ENCODE measurements at places on chromosomes 2 and 18. TPM values are rescaled to one million over a fixed set of nuclear protein-coding genes. Genes with fewer than 3 reads are reported as not detected.
A peak's percentile ranks its signal among the peaks of the same experiment; 100 is the strongest.

GRCh38 chr2:120769076-120769786, 33.6 kb downstream of the GLI2 start:
- peak; percentile 5 for DNase-seq

DNA sequence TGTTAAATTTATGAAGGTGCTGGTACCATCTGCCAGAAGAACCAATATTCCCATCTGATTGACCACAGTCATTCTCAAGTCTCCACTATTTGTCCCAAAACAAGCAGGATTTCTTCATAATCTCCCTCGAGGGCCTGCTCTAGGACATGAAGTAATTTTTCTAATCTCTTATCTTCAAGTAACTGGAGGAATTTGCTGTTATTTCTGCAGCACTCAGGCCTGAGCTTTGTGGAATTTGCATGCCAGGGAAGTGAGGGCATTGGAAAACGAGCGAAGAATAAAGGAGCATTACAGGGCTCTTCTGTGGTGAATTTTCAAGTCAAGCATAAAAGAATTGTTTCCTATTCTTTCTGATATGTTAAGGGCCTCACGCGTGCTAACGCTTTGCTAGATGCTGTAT, 161.2 kb upstream of the EPAS1 start:
- no peak for DNase-seq

DNA sequence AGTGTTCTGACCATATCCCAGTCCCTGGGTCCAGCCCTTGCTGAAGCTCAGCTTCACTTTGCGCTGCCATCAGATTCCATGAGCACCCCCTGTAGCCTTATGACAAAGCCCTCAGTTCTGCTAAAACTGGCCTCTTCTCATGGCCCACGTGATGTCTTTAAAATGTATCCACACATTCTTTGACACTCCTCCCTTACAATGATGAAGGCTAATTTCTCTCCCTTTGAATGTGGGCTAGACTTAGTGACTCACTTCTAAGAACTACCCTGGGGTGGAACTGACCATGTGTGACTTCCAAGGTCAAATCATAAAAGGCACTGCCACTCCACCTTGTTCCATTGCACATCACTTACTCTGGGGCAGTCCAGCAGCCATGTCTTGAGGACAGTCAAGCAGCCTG, 45.4 kb upstream of the GORASP2 start:
- DNase-seq: no peak

- DNase-seq: no peak
These were observed 5.6 kb downstream of the RAX start for GRCh38 chr18:59267503-59268126.

- DNase-seq: no peak
These were observed 260.5 kb downstream of the C1D start for GRCh38 chr2:67802291-67802690.

GRCh38 chr2:152445791-152446201, 110.8 kb downstream of the FMNL2 start:
- no peak for DNase-seq

DNA sequence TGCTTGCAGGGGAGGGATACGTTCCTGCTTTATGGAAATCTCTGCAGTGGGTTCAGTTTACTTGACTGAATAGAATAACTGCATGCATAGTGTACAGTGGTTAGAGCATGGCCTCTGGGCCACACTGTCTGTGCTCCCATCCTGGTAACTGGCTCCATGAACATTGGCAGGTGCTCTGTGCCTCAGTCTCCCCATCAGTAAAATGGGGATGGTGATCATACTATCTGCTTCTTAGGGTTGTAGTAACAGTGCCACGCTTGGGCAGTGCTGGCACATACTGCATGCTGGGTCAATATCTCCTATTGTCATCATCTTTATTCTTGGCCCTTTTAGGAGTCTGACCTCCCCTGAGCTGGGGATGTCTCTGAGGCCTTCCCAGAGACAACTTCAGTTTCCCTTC, 117.3 kb downstream of the CTIF start:
- no peak for DNase-seq

DNA sequence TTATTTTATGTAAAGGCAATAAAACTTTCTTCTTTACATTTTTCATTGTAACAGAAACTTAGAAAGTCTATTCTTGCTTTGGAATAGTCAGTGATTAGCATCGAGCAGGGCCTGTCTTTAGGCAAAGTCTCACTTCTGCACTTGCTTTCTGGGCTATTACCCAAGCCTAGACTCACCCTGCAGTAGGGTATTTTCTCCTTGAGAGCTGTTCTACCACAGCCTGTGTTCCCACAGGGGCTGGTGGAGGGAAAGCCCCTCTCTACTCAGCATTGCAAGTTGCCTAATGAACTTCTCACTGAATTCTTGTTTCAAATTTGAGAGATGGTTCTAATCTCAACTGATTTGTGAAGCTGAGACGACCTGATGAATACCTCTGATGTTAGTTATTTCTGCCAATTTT, 111.7 kb upstream of the KLHL14 start:
- no peak for DNase-seq

- no peak for DNase-seq
These were observed 145.2 kb upstream of the COPS8 start for GRCh38 chr2:236940497-236940896.

DNA sequence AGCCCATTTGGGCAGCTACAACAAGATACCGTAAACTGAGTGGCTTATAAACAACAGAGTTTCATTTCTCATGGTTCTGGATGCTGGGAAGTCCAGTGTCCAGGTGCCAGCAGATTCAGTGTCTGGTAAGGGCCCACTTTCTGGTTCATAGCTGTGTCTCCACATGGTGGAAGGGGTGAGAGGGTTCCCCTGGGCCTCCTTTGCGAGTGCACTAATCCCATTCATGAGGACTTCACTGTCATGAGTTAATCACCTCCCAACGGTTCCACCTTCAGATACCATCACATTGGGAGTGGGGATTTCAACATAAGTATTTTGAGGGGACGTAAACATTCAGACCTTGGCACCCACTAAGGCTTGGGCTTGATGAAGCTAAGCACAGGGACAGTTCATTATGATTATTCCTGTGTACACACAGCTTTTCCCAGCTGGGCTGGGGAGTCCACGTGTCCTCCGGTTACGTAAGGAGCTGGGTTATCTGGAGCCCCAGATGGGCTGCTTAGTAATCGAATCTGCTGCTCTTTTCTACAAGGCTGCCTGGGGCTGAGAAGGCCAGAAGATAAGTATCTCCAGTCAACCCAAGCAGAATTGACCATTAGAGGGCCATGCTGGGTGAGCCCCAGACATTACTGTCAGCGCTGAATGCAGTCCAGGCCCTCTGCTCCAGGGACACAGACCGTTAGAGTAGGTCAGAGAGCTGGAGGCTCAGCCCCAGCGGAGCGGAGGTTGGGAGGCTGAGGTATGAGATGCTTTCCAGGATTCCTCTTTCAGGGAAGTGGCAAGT, 42.7 kb downstream of the EPAS1 start:
- DNase-seq: peak; percentile 59

- no peak for DNase-seq
These were observed 511.3 kb downstream of the FBXO15 start for GRCh38 chr18:73636355-73636754.

- no peak for DNase-seq
These were observed 15.1 kb upstream of the KCNE4 start for GRCh38 chr2:223036790-223037444.

- no peak for DNase-seq
These were observed 37.9 kb downstream of the DPYSL5 start for GRCh38 chr2:26885651-26886329.

GRCh38 chr2:60589104-60589503, 35.6 kb upstream of the BCL11A start:
- no peak for DNase-seq

DNA sequence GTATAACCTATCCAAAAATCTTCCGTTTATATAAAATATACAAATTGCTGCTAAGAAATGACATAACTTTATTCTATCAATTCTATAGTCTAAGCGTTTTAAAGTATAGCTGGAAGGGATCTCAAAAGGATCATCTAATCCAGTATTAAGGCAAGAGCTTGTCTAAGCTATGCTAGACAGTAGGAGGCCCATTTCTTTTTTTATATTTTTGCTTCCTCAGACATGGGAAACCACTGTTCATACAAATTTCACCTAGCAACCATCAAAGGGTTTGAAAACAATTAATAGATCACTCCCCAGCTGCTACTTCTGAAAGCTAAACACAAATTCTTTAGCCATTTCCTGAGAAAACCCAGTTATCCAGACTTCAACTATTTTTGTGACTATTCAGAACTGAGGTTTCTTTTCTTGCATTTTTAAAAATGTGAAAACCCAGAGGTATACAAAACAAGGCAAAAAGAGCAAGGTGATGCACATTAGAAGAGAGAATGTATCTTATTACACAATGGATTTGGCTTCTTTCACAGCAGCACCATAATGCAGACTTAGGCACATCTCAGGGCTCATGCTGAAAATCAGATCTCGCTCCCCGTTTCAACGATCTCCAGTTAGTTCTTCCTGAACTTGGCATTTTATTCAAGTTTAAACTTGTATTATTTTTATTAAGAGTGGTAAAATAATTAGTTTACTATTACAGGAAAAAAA, 274.4 kb downstream of the LRP1B start:
- DNase-seq: no peak

DNA sequence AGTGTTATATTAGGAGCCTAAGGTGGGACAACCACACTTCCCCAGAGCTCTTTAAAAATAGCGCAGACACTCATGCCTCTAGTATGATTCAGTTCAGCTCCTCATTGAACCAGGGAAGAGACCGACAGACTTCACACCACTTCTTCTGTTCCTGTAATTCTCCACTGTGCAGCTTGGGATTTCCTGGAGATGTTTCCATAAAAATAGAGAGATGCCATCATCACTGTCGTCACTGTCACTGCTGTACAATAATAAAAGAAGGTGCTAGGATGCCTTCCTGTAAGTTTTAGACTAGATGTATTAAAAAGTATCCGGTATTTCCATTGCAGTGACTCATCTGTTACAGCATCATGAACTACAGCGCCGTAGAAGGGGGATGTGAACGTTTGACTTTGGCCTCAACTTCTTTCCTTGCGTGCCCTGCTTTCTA, 110.9 kb downstream of the FAM210A start:
- DNase-seq: no peak

- DNase-seq: no peak
These were observed 3.9 kb downstream of the ASTL start for GRCh38 chr2:96134421-96134820.

DNA sequence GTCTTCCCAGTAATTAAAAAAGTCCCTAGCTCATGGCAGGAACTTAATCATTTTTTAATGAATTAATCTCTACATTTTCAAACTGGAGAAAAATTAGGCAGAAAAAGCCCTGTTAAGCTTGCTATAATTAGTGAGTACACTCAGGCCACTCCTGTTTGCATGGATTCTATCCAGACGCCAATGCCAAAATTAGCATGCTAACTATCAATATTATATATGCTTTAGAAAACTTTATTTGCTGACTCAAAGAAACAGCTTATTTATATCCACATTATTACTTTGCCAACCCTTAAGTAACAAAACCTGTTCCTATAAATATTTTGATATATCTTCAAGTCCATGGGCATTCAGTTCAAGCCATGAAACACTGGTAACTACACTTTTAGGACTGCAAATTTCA, 90.9 kb downstream of the SMC6 start:
- no peak for DNase-seq

DNA sequence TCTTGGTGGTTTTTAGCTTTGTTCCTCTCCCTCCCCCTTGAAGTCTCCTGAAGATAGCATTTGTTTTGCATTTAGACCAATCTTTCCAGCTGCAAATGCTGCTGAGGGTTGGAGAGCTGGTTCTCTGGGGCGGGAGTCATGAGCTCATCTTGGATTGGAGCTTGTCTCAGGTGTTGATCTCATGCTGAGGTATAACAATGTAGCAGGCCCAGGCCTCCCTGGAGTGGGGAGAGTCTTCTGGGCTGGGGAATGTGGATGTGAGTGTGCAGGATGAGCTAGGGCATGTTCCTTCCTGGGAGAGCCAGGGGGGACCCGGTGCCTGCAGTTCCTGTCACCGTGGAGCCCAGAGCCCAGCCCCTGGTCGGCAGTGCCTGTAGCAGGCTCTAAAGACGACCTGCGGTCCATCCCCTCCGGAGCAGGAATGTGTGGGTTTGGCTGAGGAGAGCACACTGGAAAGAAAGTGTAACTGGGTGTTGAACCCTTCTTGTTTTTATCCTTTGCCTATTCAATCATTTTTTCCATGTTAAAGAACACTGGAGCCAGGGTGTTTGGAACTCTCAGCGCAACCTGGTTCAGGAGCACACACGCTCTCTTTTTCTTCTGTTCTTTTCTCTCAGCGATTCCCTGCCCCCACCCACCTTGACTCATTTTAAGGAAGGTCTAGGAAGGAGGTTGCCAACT, 2.7 kb downstream of the ZNF532 start:
- DNase-seq: no peak

DNA sequence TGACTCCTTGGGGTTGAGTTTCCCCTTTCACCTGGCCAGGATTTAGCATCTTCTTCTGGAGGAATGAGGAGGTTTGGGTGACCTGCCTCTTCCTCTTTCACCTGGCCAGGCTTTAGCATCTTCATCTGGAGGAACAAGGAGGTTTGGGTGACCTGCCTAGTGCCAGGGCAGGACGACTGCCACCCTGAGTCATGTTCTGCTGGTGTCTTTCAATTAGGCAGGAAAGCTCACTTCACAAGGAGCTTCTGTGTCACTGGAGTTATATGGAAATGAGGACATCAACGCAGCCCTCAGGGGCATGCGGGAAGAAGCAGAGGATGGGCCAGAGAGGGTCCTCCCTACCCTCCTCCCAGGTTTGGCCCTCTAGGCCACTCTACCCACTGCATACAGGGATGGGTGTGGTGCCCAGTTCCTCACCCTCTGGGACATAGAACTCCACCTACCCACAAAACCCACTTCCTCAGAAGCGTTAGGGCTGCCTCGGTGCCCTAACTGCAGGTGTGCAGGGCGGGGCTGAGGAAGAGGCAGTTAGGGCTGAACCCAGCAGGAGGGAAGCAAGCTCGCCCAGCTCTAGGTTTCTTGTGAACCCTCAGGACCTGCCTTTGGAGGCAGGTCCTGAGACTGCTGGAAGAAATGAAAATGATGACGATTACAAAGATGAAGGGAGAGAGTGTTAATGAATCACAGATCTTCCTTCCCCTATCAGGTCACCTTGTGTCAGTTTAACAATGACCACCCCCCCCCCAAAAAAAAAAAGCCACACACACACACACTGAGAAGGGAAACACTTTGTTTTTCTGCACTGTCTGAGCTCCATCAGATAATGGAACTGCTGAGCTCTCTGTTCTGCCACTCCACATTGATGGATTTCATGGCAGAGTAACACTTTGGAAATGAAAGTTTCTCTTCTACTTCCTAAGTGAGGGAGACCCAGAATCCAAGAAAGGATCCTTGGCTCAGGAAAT, 71.0 kb downstream of the ARL4C start:
- no peak for DNase-seq

DNA sequence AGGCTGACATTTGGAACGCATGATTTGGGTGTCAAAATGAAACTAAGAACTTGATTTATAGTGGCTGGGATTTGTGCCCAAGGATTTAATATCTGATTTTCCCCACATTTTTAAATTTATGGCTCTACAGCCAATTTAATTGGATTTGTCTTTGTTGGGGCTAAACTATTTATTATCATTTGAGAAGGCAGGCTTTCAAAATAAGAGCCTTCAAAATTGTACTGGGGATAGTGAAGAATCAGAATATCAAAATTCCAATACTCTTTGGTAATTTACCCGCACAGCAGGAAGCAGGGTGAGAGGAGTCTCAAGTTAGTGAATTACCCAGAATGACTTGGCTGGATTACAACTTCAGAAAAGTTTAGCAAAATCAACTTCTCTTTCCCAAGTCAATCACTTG, 278.1 kb downstream of the LRATD1 start:
- DNase-seq: no peak

COBLL1 gene
- 15.3 TPM for total RNA-seq

PHLPP1 gene
- total RNA-seq: 5.9 TPM

ZAP70 gene
- 0.55 TPM for total RNA-seq

MALL gene
- 11.8 TPM for total RNA-seq

CXCR4 gene
- total RNA-seq: 3.2 TPM

REG1B gene
- total RNA-seq: not detected

LOXHD1 gene
- 0.49 TPM for total RNA-seq

HDHD2 gene
- total RNA-seq: 42.3 TPM

LONRF2 gene
- total RNA-seq: 19.0 TPM

ATF2 gene
- total RNA-seq: 24.1 TPM

Measured in left ventricle myocardium inferior (tissue), 1 donor.